ENCODE measurements at places on chromosomes 6 and 20. TPM values are rescaled to one million over a fixed set of nuclear protein-coding genes. Genes with fewer than 3 reads are reported as not detected.

DNA sequence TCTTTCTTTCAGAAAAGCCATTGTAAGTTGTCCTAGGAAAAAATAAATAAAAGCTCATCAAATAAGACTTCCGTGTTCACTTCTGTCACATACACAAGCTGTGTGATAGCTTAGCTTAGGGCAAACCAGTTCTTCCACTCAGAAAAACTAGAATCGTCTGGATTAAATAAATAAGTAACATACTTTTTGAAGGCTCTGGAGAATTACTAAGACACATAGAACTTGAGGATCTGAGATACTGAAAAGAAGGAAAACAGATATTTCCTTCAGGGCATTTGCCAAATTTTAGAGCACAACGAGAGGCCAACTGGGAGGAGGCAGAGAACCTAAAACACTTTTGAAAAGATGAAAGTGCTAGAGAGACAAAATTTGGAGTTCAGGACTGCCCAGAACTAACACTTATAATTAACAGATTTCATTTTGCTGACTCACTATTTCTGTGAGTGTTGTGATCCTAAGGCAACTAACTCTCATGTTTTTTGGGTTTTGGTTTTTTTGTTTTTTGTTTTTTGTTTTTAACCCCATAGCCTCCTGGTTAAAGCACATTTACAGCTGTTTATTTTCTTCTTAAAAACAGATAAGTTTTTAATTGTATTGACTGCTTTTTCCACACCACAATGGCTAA, 38.7 kb upstream of the THEMIS start:
- no peak for DNase-seq

DNA sequence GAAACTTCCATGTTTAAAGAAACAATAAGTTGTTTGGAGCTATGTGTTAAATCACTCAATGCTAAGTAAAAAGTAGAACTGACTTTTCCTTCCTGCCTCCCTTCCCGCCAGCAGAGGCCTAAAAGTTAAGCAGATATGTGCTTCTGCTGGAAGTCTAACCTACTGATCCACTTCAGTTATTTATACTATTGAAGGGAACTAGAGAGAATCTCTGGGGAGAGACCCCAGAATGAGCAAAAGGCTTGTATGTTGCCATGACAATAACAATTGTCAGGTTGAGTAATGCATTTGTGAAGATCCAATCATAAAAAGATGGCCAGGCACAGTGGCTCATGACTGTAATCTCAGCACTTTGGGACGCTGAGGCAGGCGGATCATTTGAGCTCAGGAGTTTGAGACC, 24.7 kb downstream of the MGME1 start:
- DNase-seq = no peak

GRCh38 chr6:158418501-158418900, 106.2 kb downstream of the TULP4 start:
- no peak for DNase-seq

DNA sequence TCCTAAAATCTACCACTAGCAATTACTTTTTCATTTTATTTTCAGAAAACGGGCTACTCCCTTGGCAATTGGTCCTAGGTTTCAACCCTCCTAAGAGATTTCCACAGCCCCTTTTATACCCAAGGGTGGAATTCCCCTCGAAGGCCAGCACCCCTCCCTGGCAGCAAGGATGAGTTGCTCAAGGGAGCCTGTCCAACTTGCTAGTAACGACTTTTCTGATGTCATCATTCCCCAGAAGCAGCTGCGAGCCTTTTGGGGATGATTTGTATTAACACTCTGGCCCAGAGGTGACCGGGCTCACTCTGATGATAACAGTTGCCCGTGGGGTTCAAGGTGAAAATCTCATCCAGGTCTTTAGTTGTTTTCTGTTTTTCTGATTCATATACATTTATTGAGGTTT, 30.7 kb upstream of the NAA20 start:
- DNase-seq = no peak

DNA sequence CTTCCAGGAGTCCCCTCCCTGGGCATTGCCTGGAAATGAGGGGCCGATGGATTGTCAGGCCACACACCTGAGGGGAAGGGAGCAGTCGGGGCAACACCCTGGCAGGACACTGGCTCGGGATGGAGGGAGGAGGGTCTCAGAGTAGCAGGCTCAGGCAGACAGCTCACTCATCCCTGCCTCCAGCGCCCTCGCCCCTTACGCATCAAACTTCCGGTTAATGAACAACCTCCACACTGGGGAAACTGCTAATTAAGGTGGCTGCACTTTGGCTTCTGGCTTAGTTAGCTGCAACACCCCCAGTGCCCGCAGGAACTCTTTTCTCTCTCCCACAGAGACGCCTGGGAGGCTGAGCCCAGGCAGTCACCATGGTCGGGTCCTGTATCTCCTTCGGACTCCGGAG, 13.4 kb upstream of the CHRNA4 start:
- no peak for DNase-seq

GRCh38 chr20:61629602-61630390, 377.7 kb downstream of the CDH4 start:
- DNase-seq = no peak

DNA sequence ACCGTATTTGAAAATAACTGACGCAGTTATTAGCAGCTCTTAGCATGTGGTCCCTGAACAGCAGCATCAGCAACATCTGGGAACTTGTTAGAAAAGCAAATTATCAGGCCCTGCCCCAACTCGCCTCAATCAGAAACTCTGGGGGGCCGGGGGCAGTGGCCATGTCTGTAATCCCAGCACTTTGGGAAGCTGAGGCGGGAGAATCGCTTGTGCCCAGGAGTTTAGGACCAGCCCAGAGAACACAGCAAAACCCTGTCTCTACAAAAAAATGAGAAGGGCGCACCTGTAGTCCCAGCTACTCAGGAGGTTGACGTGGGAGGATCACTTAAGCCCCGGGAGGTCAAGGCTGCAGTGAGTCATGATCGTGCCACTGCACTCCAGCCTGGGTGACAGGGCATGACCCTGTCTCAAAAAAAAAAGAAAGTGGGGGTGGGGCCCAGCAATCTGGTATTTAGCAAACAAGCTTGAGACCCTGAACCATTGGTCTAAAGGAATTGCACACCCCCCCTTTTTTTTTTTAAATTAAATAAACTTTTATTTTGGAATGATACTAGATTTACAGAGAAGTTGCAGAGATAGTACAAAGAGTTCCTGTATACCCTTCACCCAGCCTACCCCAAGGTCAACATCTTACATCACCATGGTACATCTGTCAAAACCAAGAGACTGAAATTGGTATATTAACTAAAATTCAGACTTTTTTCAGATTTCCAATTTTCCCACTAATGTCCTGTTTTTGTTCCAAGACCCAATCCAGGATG, 6.7 kb downstream of the SRXN1 start:
- no peak for DNase-seq

DNA sequence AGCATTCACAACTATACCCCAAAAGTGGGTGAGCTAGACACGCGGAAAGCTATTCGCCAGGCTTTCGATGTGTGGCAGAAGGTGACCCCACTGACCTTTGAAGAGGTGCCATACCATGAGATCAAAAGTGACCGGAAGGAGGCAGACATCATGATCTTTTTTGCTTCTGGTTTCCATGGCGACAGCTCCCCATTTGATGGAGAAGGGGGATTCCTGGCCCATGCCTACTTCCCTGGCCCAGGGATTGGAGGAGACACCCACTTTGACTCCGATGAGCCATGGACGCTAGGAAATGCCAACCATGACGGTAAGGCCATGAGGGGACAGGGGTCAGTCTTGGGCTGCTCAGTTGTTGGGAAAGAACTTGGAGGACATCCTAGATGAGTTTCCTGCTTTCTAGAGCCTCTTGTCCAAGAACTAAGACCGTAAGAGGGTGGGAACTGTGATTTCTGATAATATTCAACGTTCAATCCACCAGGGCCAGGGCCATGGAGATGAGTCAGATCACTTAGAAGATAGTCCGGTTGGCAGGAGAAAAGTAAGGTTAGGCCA, 23.4 kb downstream of the MMP24OS start:
- no peak for DNase-seq

GRCh38 chr6:124607119-124607627, 355.1 kb upstream of the RNF217 start:
- no peak for DNase-seq

DNA sequence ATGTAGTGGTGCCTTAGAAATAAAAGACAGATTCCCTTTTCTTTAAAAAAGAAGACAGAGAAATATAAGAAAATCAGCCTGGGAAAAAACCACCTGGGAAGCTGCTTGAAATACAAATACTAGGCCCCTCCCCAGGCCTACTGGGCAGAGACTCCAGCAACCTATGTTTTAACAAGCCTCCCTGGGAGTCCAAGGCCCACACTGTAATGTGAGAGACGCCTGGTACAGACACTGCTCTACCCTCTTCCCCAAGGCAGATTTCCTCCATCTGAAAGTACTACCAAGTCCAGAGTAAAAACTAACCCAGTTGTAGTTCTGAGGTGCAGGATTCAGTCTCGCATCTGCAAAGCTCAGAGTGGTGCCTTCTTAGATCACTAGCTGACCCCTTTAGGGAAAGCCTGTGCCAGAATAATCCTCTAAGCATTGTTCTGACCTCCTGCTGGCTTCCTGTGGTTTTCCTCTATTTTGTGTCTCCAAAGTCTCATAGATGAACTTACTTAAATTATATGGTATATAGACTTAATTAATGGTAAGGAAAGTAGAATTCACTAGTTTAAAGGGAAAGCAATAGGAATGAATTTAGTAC, 270.2 kb upstream of the SLC35B3 start:
- no peak for DNase-seq

DNA sequence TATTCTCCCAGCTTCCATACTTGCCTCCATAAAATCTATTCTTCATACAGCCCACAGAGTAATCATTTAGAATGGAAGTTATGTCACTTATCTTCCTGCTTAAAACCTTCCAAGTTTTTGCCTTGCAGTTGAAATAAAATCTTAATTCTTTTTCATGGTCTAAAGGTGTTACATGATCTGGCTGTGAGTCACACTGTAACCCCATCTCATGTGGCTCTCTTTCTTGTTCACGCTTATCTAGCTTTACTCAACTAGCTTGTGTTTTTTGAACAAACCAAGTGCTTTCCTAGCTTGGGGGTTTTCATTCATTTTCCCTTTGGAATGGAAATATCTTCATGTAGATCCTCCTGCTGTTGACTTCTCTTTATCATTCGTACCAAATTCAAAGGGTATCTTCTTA, 23.6 kb upstream of the THEMIS start:
- no peak for DNase-seq

HLA-DRB5 gene
- 6.5 TPM for total RNA-seq

BACH2 gene
- total RNA-seq = 13.2 TPM

DLK2 gene
- total RNA-seq = 0.27 TPM

OR2B6 gene
- 0.81 TPM for total RNA-seq

ARMH2 gene
- 0.54 TPM for total RNA-seq

CRISP3 gene
- total RNA-seq = under 0.01 TPM

TFAP2C gene
- total RNA-seq = under 0.01 TPM

CALHM6 gene
- total RNA-seq = 77.8 TPM

MCHR2 gene
- total RNA-seq = not detected

CGAS gene
- total RNA-seq = 8.3 TPM
